ENCODE measurements at places on chromosomes 2 and 18.

GRCh38 chr2:214035091-214035852 is 375.6 kb upstream of the VWC2L start:
- DNase-seq: peak; percentile 72

DNA sequence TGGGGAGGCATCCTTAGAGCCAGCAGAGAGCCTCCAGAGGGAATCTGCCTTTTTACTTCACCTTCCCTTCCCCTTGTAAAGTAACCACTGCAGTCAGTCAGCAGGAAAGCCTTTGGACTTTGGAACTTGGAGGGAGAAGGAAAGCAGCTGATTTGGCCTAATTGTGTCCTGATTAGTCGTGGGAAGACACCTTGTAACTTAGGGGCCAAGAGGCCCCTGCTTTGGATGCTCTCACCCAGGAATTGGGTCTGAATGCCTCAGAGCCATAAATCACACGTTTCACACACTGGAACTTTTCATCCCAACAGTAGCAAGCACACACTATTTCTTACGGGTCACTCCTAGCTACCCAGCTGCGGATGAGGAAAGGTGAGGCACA is 81.0 kb upstream of the PPM1B start:
- DNase-seq: no peak

- DNase-seq: no peak
These were observed 65.7 kb downstream of the TRABD2A start for GRCh38 chr2:84815146-84815545.

DNA sequence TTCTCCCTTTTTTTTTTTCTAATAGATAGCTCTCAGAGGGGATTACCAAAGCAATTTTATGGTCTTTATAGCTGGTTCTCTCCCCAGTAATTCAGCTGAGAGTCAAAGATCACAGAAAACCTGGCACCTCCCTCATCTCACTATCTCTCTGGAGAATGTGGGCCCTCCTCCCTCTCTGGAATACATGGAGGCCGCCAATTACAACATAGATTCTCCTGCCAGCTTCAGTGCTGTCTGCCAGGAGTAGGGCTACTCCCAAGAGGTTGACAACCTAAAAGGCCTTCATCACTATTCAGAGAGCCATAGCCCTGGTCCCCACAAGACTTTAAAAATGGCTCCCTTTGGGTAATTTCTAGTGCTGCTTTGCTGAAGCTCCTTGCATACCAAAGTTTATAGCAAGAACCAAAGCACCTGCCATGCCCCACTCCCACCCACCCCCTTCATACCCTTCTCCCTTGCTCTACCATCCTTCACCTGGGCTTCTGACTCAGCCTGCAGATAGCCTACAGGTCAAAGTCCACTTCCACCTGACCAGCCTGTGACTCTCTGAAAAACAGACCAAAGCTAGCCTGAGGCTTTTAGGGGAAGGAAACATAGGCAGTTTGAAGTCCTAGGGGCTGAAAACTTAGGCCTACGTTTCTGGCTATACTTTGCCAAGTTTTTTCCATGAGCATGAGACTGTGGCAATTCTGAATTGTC is 472.3 kb downstream of the TNS1 start:
- no peak for DNase-seq

DNA sequence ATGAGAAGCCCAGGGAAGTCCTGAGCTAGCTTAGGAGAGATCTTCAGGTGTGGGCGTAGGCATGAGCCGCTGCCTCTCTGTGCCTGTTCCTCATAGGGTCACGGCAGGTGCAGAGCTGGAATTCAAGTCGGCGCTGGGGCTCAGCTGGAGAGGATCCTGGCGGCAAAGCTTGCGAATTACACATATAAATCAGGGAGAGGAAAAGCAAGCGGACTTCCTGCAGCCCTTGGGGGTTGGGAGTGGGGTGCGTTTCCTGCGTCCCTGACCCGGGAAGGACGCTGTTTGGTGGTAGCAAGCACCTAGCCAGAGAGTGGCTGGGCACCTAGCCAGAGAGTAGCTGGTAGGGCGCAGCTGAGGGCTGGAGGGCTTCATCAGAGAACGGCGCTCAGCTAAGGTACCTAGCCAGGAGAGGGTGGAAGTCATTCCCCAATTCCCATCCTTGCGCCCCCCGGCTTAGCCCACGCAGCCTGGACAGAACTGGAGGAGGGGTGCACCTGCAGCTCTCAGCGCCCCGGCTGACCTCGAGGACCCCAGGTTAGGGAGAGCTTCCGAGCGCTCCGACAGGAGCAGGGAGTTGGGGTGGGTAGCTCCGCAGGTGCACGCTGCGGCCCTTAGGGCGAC is 459 bp upstream of the EFR3B start:
- peak; percentile 85 for DNase-seq

DNA sequence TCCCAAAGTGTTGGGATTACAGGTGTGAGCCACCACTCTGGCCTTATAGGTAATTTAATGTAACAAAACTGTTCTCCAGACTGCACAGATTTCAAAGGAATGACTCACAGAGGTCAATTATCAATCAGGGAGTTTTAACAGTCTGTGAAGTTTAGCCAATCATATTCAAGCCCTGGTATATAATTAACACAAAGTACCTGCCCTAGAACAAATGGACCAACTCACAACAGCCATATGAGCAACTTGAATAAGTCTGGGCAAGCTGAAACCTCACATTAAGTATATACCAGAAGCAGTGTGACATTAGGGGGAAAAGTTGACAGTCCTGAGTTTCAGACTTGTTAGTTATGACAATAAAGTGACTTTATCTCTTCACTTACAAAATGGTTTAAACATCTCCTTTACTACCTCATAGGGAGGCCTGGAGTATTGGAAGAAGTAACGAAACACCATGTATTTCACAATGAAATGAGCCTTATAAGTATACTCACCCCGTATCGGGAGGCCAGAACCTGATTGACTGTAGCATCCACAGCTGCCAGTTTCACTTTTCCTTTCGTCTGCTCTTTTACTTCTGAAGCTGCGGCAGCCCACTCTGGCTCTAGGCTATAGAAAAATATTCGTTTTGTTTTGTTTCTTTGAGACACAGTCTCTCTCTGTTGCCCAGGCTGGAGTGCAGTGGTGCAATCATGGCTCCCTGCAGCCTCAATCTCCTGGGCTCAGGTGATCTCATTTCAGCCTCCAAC is 22.2 kb downstream of the PDIA6 start:
- DNase-seq: no peak

- DNase-seq: no peak
These were observed 51.5 kb downstream of the USP37 start for GRCh38 chr2:218516614-218517013.

DNA sequence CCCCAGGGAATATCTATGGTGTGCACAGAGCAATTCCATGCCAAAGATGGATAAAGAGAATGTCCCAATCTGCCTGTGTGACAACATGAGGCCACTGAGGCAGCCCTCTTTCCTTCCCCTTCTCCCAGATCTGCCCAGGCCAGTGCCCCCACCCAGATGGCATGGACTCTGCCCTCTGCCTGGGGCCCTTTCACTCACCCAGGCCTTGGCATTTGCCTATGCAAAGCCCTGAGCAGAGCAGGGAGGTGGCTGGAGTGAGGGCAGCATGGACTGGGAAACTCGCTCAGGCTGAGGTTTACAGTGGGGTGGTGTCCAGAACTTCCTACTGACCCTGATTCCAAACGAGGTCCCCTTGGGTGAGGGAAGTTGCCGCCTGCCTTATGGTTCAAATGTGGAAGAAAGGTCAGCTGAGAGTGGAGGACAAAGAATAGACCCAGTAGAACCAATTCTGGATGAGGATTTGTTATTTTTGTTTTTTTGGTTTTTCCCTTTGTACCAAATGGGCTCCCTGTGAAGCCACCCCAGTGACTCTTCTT is 8.9 kb downstream of the SH2D6 start:
- DNase-seq: no peak

DNA sequence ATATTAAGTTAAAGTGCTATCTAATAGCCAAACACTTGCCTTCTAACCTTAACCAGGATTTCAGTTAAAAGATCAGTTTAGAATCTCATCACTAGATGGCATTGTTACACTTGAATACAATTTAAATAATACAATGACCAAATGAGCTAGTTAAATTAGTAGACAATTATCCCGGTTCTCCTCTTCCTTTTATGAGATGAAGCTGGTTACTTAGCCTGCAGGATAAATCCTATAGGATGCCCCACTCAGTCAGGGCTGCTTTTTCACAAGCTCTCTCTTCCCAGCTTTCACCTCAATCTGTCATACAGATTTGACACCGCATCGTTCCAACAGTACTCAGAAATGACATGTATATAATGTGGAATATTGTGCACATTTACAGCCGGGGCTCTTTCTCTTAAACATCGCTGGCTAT is 678.8 kb downstream of the KCNJ3 start:
- DNase-seq: no peak

DNA sequence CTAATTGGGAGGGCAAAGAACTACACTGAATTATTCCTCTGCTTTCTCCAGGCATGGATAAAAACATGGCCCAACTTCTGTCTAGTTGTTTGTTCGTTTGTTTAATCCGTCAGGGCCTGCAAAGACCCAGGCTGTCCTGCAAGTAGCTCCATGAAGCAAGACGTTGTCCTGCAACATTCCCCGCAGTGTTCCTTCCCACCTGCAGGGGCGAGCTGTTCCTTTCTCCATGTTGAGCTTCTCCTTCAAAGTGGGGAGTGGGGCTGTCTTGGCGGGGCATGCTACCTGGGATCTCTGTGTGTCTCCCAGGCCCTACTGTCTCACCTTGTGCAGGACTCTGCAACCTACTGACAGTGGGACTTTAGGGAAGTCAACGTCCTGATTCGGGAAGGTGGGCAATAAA is 264.0 kb upstream of the SMIM21 start:
- DNase-seq: no peak

DNA sequence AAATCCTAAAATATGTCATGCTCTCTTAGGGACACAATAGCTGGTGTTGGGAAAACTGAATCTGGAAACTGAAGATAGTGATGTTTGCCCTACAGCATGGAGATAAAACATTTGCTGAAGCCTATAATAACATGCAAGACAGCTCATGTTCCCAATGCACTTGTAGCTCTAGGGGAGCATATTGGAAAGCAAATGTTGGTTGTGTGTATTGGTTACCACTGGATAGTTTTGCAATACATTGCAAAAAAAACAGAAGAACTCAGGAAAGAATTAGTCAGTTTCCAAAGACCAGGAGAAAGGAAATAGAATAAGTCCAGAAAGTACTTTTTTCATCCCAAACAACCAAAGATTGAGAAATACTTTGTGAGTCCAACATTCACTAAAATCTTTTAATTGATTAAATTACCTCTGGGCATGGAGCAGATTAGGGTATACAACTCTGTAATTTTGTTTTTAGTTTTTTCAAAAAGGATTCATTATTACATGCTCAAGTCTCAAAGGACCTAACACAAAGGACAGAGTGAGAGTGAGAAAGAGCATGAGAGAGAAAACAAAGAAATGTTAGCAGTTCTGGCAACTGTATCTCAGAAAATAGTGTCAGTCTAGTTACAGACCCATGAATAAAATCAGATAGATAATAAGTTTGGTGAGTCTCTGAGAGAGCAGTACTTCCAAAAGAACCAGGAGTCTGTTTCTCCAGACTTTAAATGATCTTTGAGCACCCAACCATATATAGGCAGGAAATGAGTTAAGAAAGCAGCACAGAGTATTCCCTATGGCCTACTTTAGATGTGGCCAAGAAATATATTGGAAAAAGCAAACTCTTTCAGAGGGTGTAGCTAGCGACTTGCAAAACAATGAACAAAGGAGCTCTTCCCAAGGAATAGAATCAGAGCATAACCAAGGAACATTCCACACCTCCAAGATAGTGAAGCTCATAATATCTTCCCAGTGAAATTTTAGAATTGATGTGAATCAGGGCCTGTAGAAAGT is 36.6 kb upstream of the COL3A1 start:
- DNase-seq: no peak

GRCh38 chr2:57882895-57883515 is 163.6 kb upstream of the VRK2 start:
- DNase-seq: no peak

GRCh38 chr2:216698895-216699294 is 3.5 kb upstream of the IGFBP5 start:
- DNase-seq: no peak

- DNase-seq: no peak
These were observed 116.7 kb downstream of the KCNF1 start for GRCh38 chr2:11028407-11028916.

DNA sequence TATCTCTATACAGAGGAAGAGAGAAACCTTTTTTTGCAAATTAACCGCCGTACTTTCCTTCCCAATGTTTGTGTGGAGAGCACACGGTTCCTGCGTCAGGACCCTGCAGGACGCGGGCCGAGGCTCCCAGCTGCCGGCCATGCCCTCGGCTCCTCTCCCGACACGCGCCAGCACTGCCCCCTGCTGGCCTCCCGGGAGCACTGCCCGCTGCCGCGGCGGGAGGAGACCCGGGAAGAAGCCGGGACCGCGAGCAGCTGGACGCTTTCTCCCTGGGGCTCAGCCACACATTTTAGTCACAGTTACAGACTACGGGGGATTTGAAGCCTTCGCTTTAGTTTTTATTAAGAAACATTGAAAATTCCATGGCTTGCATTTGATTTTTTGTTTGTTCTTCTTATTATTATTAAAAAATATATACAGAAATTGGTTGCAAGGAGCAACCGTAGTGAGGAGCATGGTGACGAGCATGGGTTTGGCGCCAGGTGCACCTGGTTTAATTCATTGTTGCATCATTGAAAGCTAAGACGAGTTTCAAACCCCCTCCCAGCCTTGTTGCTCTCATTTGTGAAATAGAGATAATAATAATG is 401.2 kb downstream of the GALR1 start:
- peak; percentile 93 for DNase-seq

- DNase-seq: no peak
These were observed 215.7 kb downstream of the MGAT5 start for GRCh38 chr2:134469516-134470115.

- no peak for DNase-seq
These were observed 470.7 kb upstream of the ZEB2 start for GRCh38 chr2:144990661-144991060.

- DNase-seq: peak; percentile 73
These were observed 65.5 kb downstream of the BIN1 start for GRCh38 chr2:127041259-127041970.

DNA sequence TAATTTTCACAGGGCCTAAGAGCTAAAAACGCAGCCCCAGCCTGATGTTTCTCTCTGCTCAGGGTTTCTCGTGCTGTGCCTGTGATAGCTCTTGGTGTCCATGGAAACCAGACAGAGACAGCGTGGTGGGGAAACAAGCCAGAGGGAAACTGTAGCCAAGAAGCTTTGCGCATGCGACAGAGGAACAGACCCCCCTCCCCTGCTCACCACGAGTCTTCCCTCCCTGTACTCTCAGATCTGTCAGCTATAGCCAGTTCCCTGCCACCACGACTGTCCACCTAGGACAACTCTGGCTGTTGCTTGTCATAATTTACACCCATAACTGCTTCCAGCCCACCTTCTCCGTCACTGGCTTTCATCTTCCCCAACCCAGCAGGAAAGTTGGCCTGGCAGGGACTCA is 13.2 kb upstream of the DNAJC27 start:
- DNase-seq: peak; percentile 81

GRCh38 chr2:64779117-64779690 is 125.5 kb upstream of the SERTAD2 start:
- no peak for DNase-seq

DNA sequence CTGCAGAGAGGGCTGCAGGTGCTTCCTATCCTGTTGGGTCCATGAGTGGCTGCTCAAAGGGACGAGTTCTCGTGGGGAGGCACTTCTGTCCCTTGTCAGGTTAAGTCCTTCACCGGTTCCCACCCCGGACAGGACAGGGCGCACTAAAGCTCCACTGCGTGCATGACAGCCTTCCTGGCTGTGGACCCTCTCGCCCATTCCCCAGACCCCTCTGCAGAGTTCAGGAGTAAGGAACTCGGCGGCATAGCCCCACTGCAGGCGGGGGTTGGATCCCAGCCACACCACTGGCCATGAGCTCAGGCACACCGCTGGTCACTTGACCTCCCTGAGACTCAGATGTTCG is 147.5 kb upstream of the ID2 start:
- no peak for DNase-seq
